Adrenal gland (tissue), 19 donors: ENCODE measurements at places on chromosomes 3 and 15. TPM values are rescaled to one million over a fixed set of nuclear protein-coding genes. Genes with fewer than 3 reads are reported as not detected.

Gene GNB5
- total RNA-seq = 12.1 TPM

- DNase-seq = no peak
Measured at GRCh38 chr3:143167969-143168854, 48.6 kb downstream of the CHST2 start.

Gene MRAS
- 166 TPM for total RNA-seq

- no peak for DNase-seq
Measured at GRCh38 chr15:36831125-36831903, 251.9 kb downstream of the CDIN1 start.

DNA sequence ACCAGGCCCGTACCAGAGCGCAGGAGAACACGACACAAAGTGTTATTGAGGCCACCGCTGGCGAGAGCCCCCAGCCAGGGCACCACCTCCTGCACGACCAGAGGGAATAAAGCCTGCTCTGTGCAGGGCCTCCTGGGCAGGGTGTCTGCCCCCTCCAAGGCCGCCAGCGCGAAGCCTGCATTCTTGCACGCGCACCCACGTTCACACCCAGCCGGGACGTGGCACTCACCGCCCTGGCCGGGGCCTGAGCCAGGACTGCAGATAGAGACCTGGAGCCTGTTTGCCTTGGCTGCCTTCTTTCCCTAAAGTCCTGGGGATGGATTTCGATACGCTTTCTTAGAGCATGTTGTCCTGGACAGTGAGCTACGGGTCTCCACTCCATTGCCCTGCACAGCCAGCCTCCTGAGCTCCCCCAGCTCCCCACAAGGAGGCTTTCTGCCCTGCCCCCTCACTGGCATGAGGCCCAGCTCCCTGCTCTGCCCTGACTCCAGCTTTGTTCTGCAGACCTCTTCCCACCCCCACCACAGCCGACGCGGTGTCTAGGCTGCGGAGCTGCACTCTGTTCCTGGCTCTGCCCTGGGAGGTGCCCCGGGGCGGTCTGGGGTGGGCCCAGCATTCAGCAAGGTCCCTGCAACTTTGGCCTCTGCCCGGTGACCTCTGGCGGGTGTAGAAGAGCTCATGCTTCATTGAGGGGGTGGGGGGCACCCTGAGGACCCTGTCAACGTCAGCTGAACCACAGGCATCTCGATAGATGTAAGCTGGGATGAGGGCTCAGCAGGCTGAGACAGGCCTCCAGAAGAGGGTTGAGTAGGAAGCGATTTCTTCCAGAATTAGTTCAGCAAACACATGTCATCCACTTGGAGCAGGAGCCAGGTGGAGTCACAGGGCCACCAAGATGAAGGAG, 145.0 kb downstream of the LRRK1 start:
- DNase-seq = no peak

GRCh38 chr3:71110385-71111222, 472.9 kb downstream of the FOXP1 start:
- DNase-seq = no peak

GRCh38 chr15:58761010-58761388, 10.1 kb upstream of the MINDY2 start:
- DNase-seq = no peak

Gene CLEC3B
- 20.7 TPM for total RNA-seq

- DNase-seq = no peak
Measured at GRCh38 chr3:21466476-21466875, 284.5 kb downstream of the ZNF385D start.

- DNase-seq = no peak
Measured at GRCh38 chr15:61724251-61724939, 335.9 kb downstream of the VPS13C start.

GRCh38 chr15:93324186-93324975, 235.4 kb upstream of the RGMA start:
- DNase-seq = no peak

Gene RARB
- total RNA-seq = 23.3 TPM

GRCh38 chr15:57540736-57541135, 51.0 kb upstream of the MYZAP start:
- no peak for DNase-seq

GRCh38 chr15:31727612-31728011, 302.7 kb upstream of the CHRNA7 start:
- no peak for DNase-seq

- peak; percentile 88 for DNase-seq
Measured at GRCh38 chr15:64893481-64894394, 18.0 kb upstream of the ANKDD1A start.

Gene CD276
- total RNA-seq = 68.4 TPM

Gene PIGZ
- 2.1 TPM for total RNA-seq

Gene IGSF11
- total RNA-seq = 27.9 TPM

Gene CYP8B1
- not detected for total RNA-seq

DNA sequence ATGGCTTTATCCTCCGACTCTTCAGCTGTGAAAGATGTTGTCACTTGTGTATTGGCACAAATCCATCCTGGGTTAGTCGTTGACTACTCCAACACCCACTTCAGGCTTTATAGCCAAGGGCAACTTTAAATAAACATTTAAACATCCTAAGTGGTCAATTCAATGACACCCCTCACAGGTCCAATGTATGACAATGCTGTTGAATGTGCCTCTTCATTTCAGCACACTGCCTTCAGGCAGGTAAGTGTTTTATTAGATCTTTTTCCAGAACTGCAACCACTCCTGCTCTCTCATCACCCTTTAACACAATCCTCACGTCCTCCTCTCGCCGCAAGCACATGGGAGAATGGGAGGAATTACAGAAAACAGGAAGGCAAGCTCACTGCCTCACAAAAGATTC, 30.3 kb downstream of the IL12A start:
- no peak for DNase-seq

- DNase-seq = no peak
Measured at GRCh38 chr3:21377071-21377769, 373.8 kb downstream of the ZNF385D start.

- DNase-seq = no peak
Measured at GRCh38 chr3:129500334-129500658, 28.1 kb upstream of the RHO start.

Gene CEMIP
- total RNA-seq = 0.42 TPM

DNA sequence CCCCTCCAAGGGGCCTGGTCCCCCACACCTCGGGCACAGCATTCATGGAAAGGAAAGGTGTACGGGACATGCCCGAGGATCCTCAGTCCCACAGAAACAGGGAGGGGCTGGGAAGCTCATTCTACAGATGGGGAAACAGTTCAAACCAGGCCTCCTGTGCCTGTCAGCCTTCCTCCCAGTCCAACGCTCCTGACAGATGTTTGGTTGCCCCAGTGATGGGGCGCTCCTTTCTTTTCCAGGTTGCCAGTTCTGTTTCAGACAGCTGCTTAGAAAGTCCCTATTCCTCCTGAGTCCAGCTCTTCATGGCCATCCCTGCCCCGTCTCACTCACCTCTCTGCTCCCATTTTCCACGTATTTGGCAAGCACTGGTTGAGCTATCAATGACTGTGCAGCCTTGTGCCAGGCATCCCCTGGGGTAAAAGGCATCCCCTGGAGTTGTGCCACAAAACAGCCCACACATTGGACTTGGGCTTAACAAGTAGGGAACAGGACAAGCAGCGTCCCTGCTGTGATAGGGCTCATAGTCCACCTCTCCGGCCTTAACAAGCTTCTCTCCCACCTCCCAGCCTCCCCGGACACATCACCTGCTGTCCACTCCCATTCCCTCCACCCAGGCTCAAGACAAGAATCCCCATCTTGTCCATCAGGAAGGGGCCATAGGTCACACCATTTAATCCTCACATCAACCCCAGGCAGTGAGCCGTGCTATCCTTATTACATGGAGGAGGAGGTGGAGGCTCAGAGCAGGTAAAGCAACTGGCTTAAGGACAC, 6.6 kb downstream of the OXTR start:
- no peak for DNase-seq

DNA sequence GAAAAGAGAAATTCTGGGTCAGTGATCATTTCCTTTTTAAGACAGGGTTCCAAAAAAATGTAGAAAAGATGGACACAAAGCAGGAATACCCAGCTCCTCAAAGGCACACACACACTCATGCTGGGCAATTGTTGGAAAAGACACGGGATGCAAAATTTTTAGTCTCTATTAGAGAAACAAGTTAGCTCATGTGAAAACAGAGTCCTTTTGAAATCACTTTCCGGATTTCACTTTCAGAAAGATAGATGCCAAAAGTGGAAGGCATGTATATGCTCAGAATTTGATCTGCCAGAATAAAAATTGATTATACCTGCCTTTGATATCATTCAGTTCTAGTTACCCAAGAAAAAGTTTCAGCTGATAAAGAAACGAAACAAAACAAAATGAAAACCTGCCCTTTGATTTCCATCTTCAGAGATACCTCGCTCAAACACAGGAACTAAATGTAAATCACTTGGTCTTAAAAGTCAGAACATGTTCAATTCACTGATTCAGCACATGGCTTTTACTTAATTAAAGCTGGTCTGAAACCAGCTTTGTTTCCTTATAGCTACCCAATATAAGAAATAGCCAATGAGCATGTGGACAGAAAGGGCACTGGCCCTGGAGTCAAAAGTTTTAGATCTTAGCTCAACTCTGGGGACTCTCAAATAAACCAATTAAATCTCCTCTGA, 52.8 kb downstream of the PLD1 start:
- no peak for DNase-seq

Gene TMOD2
- 3.7 TPM for total RNA-seq

DNA sequence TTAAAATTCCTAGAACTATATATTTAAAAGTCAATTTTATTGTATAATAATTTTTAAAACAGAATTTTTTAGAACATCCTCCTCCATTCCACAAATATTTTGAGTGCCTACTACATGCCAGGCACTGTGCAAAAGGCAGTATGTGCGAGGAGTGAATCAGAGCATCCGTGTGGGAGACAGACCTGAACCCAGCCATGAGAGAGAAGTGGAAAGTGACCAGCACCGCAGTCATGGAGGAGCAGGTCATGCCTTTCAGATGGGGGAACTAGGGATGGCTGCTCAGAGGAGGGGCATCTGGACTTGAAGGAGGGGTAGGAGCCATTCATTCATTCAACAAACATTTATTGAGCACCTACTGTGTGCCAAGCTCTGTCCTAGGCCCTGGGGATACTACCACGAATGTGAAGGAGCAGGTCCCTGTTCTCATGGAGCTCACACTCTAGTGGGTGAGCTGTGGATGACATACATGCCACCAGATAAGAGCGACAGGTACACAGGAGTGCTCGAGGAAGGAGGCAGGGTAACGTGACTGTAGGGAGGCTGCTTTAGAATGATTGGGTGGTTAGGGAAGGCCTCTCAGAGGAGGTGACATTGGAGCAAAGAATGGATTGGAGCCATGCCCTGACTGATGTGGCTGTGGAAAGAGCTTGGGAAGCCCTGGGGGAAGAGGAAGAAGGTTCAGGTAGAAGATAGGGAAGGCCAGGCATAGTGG, 3.1 kb upstream of the CHRNA3 start:
- peak; percentile 5 for DNase-seq

DNA sequence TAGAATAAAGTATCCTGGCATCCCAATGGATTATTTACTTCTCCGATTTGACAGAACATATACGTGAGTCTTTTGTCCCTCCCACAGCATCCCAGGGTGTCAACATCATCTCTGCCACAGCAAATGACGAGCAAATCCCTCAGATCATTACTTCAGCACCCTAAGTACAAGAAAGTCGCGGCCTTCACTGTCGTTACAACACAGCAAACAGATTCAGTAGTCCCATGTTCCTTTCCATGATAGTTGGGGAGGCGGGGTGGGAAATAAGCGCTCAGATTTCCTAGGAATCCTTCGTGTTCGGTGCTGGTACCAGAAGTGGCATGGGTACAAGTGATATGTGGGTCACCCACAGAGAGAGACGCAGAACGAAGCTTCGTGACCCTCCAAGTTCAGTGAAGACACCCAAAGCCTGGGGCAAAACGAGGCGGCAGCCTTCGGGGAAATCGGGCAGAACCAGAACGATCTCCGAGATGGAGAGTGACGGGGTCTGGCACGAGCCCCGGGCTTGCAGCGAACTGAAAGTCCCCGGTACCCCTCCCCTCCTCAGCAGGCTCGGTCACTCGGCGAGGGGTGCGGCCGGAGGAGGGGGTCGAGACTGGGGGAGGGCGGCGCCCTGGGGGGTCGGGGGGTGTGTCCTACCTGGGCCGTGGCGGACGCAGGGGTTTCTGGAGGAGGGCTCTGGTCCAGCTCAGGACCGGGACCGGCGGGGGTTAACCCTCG, 619 bp downstream of the TTBK2 start:
- DNase-seq = peak; percentile 56

Gene XCR1
- not detected for total RNA-seq

DNA sequence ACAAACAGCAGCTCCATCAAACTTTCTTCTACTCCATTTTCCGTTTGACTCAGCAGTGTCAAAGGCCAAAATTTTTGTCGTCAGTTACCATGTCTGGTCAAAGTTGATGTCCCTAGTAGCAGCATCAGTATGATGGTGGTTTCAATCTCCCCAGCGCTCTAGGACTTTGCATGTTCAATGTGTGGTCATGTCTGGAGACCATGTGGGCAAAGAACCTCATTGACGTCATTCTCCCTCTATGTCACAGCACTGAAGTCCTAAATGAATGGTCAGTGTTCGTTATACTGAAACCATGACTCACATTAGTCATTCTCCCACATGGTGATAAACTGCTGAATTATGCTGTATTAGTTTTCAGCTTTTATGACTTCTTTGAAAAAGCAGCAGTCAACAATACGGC, 23.2 kb downstream of the SHC4 start:
- no peak for DNase-seq

GRCh38 chr15:74895830-74896229, 6.0 kb downstream of the MPI start:
- DNase-seq = no peak

- peak; percentile 64 for DNase-seq
Measured at GRCh38 chr15:80173022-80173759, 20.4 kb downstream of the FAH start.

- no peak for DNase-seq
Measured at GRCh38 chr15:43941071-43941470, 114.3 kb downstream of the WDR76 start.

Gene CLDN18
- total RNA-seq = 0.31 TPM

Gene PRSS50
- 0.07 TPM for total RNA-seq

- no peak for DNase-seq
Measured at GRCh38 chr3:179236669-179237301, 14.1 kb downstream of the KCNMB3 start.

- no peak for DNase-seq
Measured at GRCh38 chr3:133490468-133491351, 82.8 kb upstream of the CDV3 start.

GRCh38 chr15:25858952-25859760, 4.0 kb downstream of the ATP10A start:
- no peak for DNase-seq

GRCh38 chr15:63349156-63349555, 32.5 kb downstream of the CA12 start:
- DNase-seq = peak; percentile 54

Gene SEMA5B
- 1.4 TPM for total RNA-seq
